NCI-H524 (cell line): ENCODE measurements at places on chromosomes 7 and 10.
A peak's percentile ranks its signal among the peaks of the same experiment; 100 is the strongest.

- no peak for DNase-seq
Measured at GRCh38 chr10:99340650-99341049, 11.5 kb downstream of the CNNM1 start.

- no peak for DNase-seq
Measured at GRCh38 chr7:114689406-114689805, 232.5 kb upstream of the MDFIC start.

- DNase-seq: no peak
Measured at GRCh38 chr7:30795161-30795948, 24.1 kb downstream of the MINDY4 start.

- no peak for DNase-seq
Measured at GRCh38 chr7:63092951-63093350, 905.7 kb upstream of the ZNF722 start.

DNA sequence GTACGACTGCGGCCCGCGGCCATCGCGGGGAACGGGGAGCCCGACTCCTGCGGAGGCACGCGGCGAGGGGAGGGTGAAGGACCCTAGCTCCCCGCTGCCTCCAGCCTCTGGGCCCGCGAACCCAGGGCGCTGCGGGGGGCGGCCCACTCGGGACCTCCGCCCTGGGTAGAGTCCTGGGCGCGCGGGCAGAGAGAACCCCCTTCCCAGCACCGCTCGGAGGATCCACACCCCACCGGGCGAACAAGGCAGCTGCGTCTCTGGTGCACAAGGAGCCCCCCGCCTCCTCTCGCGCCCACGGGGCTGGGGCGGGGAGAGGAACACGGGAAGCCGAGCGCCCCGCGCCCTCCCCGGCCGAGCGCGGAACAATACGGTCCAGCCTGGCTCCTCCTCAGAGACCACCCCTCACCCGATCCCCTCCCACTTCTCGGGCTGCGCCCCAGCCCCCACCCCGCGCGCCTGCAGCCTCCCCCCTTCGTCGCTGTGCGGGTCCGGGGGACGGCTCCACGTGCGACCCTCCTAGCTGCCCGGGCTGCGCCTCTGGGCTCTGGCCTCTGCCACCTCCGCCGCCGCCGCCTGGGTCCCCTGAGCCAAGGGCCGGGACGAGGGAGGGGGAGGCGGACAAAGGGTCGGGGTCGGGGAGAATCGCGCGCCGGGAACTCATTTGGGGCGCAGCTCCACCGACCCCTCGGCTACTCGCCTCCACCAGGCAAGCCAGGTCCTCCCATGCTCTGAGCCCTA is at the start of gene WDR86:
Gene WDR86, minus strand, starts transcription at position 372 of the 738 bp plus-strand sequence. CDS start 449 bp downstream, outside the sequence.
- DNase-seq: peak; percentile 50

DNA sequence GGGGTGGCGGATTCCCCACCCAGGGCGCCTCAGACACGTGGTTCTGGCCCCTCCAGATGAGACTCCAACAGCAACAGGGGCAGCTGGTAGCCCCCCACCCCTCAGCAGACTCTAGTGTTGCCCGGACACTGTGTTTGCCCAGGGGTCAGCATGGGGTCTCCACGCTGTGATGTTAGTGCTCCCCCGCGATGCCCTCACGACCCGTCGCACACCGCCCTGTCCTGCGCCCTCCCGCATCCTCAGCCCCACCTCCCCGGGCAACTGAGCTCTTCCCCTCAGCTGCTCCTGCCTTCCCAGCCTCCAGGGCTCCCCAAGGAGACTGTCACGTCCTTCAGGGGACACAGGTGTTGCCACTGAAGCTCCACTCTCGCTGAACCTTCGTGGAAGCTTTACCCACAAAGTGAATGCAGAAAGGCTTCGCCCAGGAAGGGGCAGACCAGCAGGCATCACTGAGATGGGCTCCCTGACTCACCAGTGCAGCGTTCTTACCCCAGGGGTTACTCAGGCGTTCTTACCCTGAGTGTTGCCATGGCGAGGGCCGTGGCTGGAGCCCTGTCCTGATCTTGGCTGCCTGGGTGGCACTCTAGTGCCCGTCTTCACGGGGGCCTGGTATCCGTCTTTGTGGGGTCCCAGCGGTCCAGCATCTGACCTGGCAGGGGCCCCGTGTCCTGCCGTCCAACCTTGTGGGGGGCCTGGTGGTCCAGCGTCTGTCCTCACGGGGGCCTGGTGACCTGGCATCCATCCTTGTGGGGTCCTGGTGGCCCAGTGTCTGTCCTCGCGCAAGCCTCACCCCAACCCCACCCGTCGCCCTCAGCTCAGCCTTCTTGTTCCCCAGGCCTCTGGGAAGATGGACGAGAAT is 14.6 kb downstream of the DPYSL4 start:
- no peak for DNase-seq

- no peak for DNase-seq
Measured at GRCh38 chr10:18214691-18215563, 74.7 kb downstream of the CACNB2 start.

DNA sequence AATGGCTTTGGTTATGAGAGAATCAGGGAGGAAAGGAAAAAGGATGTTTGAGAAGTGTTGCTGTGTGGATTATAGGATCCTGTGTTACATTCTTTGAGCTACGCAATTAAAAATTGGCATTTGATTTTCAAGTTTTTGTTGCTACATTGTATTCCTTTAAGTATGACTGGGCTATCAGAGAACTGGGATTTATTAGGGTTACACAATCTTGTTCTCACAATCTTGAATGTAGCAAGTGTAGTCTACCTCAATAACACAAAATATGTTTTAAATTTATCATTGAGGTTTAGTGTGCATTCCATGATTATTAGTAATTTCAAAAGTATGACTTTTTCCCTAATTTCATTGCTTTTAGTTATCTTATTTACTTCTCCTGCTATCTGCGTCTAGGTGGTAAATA is 113.9 kb downstream of the CACNB2 start:
- DNase-seq: no peak

- DNase-seq: no peak
Measured at GRCh38 chr7:31890766-31891165, 179.4 kb downstream of the PDE1C start.

DNA sequence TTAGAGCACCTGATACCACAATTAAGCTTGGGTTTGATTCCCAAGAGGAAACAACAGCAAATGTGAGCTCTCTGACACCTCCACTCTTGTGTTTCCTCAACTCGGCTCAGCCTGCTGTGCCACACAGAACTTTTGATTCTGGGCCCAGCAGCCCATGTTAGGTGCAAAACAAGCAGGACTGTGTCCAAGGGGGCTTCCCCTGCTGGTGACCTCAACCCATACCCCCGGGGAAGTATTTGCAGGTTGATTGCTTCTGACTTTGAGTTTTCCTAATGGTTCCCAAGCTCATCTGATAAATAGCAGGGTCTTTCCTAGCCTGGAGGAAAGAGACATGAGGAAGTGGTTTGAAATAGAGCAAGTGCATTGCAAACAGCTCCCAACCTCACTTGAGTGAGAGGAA is 43.5 kb upstream of the ADAM12 start:
- DNase-seq: no peak

DNA sequence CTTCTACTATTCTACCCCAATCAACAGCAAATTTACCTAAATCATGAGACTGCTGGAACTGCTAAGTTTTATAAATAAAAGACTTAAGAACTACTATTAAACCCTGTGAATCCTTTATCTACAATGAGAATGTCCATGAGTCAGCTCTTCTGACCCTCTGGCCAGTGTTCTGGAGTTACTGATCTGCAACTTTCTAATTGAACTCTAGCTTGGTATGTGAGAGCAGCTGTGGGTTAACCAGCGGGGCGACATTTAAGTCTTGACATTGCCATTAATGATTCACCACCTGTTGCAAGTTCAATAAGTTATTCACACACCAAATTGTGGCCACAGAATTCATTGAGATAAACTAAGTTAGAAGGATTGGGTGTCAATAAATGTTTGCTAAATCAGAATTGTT is 359.8 kb downstream of the PCDH15 start:
- DNase-seq: no peak

- no peak for DNase-seq
Measured at GRCh38 chr10:49218480-49218879, 30.3 kb upstream of the TMEM273 start.

- no peak for DNase-seq
Measured at GRCh38 chr10:92822964-92823363, 25.4 kb upstream of the EXOC6 start.

- DNase-seq: no peak
Measured at GRCh38 chr7:74258639-74259038, 4.4 kb upstream of the RFC2 start.

DNA sequence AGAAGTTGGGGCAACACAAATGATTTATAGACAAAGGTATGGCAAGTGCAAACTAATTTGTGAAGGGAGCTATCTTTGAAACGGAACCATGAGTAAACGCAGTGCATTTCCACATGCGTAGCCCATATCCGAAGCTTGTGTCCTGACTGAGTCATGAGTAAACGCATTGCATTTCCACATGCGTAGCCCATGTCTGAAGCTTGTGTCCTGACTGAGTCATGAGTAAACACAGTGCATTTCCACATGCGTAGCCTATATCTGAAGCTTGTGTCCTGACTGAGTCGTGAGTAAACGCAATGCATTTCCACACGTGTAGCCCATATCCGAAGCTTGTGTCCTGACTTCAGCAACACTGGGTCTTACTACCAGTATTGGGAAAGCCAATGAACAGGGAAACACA is 95.0 kb downstream of the CELF2 start:
- no peak for DNase-seq

DNA sequence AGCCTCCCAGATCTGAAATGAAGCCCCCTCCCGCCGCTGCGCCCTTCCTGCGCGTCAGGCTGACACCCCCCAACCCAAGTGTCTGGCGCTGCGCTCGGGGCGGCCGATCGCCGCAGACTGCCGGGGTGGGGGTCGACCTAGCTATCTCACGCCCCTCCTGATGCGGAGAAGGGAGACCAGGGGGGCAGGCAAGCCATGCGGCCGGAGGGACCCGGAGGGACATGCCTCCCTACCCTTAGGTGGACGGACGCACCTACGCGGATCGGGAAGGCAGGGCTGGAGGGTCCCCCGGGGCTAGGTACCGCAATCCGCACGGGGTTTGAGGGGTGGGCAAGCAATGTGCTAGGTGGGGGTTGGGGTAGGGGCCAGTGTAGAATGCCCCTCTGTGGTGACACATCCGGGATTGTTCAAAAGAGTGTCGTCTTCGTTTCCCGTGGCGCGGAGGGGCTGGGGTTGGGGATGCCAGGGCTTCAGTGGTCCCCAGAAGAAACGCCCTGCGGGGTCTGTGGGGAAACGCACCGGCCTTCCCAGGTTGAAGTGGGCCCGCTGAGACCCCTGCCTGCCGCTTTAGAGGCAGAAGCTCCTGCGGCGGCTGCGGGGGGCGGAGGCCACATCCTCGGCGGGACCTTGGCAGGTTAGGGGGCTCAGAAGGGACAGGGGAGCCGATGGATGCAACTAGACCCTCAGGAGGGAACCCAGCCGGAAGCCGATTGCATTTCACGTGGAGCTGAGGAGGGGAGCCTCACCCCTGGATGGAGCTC is 913 bp downstream of the ADCYAP1R1 start:
- DNase-seq: no peak

DNA sequence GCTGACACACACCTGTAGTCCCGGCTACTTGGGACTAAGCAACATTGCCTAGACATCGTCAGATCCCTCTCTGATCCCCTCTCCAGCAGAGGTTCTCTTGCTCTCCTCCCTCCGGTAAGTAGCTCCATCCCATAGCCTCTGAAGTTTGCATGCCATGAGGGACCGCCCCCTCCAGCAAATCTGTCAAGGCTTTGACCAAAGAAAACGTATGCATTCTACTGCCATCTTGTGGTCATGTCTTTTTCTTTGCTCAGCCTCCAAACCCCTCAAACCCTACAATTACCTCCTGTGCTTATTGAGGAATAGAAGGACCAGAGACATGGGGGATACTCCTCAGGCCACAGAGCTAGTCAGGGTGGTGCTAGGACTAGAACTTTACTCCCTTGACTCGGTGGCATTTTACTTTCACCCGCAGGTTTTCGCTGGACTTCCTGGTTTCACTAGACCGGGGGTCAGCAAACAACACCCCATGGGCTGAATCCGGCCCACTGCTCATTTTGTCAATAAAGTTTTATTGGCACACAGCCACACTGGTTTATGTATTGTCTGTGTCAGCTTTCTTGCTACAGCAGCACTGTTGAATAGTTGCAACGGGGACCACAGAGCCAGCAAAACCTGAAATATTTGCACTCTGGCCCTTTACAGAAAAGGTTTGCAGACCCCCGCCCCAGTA is 202.6 kb upstream of the FOXK1 start:
- DNase-seq: peak; percentile 63

DNA sequence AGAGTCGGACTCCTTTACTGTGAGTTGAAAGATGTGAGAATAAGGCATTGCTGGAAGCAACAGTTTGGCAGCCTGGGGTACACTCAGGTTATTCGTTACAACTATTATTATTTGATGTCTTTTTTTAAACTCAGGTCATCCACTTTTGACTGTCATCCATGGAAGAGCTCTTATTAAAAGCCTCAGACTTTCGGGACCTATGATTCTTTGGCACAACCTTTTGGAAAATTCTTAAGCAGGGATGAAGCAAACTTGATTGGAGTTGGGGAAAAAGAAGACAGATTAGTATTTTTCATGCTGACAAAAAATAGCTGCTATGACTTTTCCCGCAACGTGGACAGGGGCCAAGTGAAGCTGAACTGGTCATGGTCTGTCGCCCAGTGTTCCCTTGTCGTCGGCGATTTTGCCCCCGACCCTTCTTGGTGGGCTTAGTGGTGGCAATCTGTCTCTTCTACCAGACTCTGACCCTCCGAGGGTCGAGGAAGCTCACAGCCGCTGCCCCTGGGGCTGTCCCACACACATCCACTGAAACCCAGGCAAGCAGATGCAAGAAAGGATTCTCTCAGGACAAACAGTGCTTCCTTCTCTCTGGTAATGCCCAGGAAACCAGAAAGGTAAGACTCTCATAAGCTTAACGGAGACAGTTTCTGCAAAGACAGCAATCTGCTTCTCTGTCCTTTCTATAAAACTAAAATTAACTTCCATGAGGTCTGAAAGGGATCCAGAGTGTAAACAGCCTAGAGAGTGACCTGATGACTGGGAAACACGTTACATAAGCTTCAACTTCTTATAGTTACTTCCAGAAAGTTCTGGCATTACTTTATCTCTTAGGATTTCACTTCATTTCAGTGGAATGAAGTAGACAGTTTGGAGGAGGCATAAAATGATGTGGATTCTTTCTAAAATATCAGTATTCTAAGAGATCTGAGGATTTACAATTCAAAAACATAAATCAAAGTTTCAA is 1.0 kb downstream of the CPED1 start:
- DNase-seq: no peak

DNA sequence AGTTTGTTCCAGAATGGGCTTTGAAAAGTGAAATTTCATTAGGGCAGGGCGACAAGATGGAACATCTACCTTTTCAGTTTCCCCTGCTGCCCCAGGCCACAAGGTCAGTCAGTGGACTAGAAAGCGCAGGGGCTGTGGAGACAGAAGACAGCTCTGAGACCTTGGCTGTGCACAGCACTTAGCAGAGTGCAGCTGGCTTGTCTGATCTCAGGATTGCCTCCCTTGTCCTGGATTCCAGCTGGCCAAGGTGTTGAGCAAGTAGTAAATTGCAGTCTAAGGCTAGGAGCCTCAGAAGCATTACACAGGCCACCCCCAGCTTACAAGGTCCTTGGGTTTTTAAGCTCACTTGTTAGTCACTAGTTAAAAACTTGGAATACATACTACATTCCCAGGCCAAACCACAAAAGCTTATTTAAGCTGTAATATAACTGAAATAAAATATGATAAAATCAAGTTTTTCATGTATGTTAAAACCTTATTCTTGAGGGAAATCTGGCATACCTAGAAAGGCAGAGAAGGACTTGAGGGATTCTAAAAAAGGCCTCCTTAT is 67.3 kb upstream of the NPY start:
- DNase-seq: no peak
